ENCODE measurements at places on chromosomes 16 and 17. TPM values are rescaled to one million over a fixed set of nuclear protein-coding genes. Genes with fewer than 3 reads are reported as not detected.

DNA sequence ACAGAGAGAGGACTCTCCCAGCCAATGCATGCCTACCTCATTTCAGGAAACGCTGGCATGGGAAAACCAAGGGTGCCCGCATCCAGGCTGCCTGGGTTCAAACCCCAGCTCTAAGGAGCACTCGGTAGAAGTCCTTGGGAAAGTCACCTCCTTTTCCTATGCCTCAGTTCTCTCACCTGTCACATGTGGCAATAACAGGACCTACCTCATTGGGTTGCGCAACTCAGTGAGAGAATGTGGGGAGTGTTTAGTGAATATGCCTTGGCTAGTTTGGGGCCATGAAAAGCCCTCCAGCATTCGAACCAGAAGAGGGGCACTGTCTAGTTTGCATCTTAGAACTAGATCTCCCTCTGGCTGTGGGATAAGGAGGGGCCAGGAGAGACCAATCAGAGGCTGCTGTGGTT lies 9.0 kb upstream of the NXPH3 start:
- H3K27me3 ChIP-seq = peaks cover 23% of the 10 kb centered on the region
- no peaks in the 10 kb centered on the region for H3K36me3 ChIP-seq
- DNase-seq = no peak
- no peak overlapping the region for H3K27ac ChIP-seq
- H3K4me1 ChIP-seq = peaks cover 30% of the 10 kb centered on the region

DNA sequence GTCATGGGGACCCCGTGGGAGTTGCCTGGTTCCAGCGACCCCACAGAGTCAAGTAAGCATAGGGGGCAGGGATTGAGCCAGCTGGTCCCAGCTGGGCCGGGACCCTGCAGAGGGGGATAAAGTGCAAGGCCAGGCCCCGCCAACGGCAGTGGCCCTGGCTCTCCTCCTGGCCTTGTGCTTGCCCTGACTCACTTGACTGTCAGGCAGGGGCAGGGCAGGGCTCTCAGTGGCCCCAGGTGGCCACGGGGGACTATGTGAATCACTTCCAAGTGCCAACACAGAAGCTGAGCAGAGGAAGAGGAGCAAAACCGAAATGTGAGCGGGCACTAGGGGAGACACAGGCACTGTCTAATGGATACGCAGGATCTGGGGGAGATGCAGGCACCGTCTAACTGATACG lies 21.6 kb upstream of the NCBP3 start:
- H3K27me3 ChIP-seq = no peaks in the 10 kb centered on the region
- DNase-seq = no peak
- H3K27ac ChIP-seq = no peak overlapping the region
- no peak overlapping the region for H3K4me3 ChIP-seq

GRCh38 chr17:8935191-8935590 lies 30.3 kb downstream of the PIK3R5 start:
- no peak for DNase-seq
- no peak overlapping the region for H3K4me3 ChIP-seq
- H3K36me3 ChIP-seq = peaks cover 82% of the 10 kb centered on the region
- H3K4me1 ChIP-seq = peaks cover 61% of the 10 kb centered on the region
- peak overlapping the region; percentile 77 for H3K27ac ChIP-seq

DNA sequence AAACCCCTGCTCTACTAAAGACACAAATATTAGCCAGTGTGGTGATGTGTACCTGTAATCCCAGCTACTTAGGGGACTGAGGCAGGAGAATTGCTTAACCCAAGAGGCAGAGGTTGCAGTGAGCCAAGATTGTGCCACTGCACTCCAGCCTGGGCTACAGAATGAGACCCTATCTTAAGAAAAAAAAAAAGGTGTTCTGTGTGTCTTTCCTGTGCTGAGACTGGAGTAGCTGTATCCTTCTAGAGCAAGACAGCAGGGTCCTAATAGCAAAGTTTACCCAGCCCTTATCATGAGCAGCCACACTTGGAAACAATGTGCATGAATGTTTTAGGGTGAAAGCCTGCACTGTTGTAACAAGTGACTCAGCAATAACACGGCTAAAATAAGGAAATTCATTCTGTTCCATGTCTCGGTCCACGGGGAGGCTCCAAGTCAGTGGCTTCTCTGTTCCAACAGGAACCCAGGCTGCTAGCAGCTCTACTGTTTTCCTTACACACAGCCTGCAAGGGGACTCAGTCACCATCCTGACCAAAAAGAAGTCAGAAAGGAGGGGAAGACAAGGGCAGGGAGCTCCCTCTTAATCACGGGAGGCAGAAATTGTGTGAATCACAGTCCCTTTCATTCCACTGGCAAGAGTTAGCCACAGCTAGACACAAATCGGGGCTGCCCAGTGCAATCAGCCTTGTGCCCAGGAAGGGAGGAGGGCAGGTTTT lies 7.1 kb upstream of the SLC5A11 start:
- no peaks in the 10 kb centered on the region for H3K27me3 ChIP-seq
- H3K4me1 ChIP-seq = no peaks in the 10 kb centered on the region
- H3K27ac ChIP-seq = no peak overlapping the region
- H3K4me3 ChIP-seq = no peak overlapping the region
- H3K36me3 ChIP-seq = no peaks in the 10 kb centered on the region

DNA sequence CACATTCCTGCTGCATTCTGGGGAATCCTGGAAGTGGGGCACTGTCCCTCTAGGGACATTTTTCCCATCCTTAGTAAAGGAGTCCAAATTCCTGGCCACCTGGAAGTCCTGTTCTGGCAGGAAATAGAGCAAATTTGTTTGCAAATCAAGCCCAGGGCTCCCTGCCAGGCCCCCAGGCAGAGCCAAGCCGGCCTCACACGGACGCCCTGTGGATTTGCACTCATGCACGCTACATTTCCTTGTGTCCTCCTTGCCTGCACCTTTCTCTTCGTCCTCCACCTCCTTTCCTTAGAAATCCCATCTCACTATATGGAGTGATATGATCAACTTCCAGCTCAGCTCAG lies 7.0 kb upstream of the CALB2 start:
- no peak overlapping the region for H3K27ac ChIP-seq
- H3K4me3 ChIP-seq = no peak overlapping the region
- no peak for DNase-seq
- H3K36me3 ChIP-seq = no peaks in the 10 kb centered on the region
- no peaks in the 10 kb centered on the region for H3K27me3 ChIP-seq
- H3K4me1 ChIP-seq = no peaks in the 10 kb centered on the region

- H3K4me1 ChIP-seq = peaks cover 2% of the 10 kb centered on the region
- peaks cover 1% of the 10 kb centered on the region for H3K36me3 ChIP-seq
- no peak overlapping the region for H3K27ac ChIP-seq
- peaks cover 12% of the 10 kb centered on the region for H3K27me3 ChIP-seq
- no peak overlapping the region for H3K4me3 ChIP-seq
- DNase-seq = no peak
These were observed 258.8 kb downstream of the IRF8 start for GRCh38 chr16:86157616-86158247.

GRCh38 chr17:72359811-72360210 lies 239.0 kb downstream of the SOX9 start:
- no peaks in the 10 kb centered on the region for H3K27me3 ChIP-seq
- no peak overlapping the region for H3K4me3 ChIP-seq
- no peak for DNase-seq
- no peak overlapping the region for H3K27ac ChIP-seq
- no peaks in the 10 kb centered on the region for H3K36me3 ChIP-seq

GRCh38 chr16:49649013-49649765 lies 206.7 kb downstream of the ZNF423 start:
- no peaks in the 10 kb centered on the region for H3K27me3 ChIP-seq
- no peaks in the 10 kb centered on the region for H3K4me1 ChIP-seq
- H3K4me3 ChIP-seq = no peak overlapping the region
- no peak for DNase-seq
- no peak overlapping the region for H3K27ac ChIP-seq
- H3K36me3 ChIP-seq = peaks cover 2% of the 10 kb centered on the region

DNA sequence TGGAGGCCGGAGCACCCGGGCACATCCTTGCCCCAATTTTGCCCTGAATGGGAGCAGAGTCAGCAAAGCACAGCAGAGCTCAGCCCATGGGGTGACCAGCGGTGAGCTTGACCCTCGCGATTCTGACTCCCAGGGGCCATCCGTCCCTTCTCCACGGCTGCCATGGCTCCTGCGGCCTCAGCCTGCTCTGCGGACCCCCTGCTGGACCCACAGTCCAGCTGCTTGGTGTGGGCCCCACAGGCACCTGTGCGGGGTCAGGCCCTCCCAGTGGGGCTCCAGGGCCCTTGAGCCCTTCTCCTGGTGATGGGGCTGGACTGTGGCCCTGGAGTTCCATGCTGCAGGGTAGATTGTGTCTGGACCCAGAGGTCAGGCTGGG lies 144.2 kb downstream of the ENGASE start:
- peaks cover 2% of the 10 kb centered on the region for H3K4me1 ChIP-seq
- no peaks in the 10 kb centered on the region for H3K36me3 ChIP-seq
- no peak overlapping the region for H3K27ac ChIP-seq
- no peak overlapping the region for H3K4me3 ChIP-seq

DNA sequence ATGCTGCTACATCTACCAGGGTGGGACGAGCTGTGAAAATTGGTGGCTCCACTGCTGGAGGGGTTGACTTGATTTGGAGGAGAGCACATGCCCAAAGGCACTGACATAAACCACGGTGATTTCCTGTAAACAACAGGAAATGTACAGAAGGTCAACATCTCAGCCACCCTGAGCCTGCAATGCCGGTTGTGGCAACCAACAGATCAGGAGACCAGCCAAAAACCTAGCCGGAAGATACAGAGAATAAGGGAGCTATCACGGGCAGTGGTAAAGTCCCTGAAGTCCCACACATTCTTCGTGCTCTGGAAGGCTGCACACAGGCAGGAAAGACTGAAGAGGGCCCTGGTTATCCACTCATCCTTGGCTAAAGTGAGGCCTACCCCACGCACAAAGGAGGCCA lies 56.2 kb downstream of the ADCY9 start:
- peaks cover 45% of the 10 kb centered on the region for H3K36me3 ChIP-seq
- H3K27ac ChIP-seq = peak overlapping the region; percentile 70
- no peak overlapping the region for H3K4me3 ChIP-seq

- no peaks in the 10 kb centered on the region for H3K4me1 ChIP-seq
- no peak overlapping the region for H3K27ac ChIP-seq
- DNase-seq = no peak
- no peak overlapping the region for H3K4me3 ChIP-seq
- H3K27me3 ChIP-seq = no peaks in the 10 kb centered on the region
- no peaks in the 10 kb centered on the region for H3K36me3 ChIP-seq
These were observed 152.8 kb upstream of the IRX6 start for GRCh38 chr16:55171241-55171640.

DNA sequence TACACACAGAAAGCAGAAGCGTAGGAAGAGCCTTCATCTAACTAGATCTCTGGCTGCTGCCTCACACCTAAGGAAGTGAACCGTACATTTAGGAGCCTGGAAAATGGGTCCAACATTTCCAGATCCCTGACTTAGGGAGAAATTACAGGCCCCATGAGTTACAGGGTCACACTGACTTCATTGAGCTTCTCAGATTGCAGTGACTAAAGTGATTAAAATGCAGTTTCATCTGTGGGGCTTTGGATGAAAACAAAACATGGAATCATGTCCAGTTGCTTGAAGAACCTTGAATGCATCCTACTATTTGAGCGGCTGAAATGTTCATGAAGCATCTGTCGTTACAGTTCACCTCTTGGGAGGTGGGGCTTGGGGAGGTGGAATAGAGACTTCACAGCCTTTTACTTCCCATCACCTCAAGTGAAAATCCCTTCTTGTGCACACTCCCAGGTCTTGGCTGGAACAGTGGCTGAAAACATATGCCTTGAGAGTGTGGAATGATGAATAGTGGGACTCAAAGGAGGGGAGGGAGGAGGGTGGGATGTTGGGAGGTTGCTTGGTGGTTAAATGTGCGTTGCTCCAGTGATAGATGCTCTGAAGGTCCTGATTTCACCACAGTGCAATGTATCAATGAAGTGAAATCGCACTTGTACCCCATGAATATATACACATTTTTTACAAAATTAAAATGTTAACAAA lies 19.7 kb downstream of the TEKT3 start:
- peaks cover 6% of the 10 kb centered on the region for H3K27me3 ChIP-seq
- no peaks in the 10 kb centered on the region for H3K36me3 ChIP-seq
- H3K4me3 ChIP-seq = no peak overlapping the region
- H3K27ac ChIP-seq = no peak overlapping the region
- H3K4me1 ChIP-seq = no peaks in the 10 kb centered on the region

- H3K27me3 ChIP-seq = peaks cover 46% of the 10 kb centered on the region
- H3K4me3 ChIP-seq = no peak overlapping the region
- no peaks in the 10 kb centered on the region for H3K36me3 ChIP-seq
- no peak for DNase-seq
These were observed 6.5 kb downstream of the ALOX15 start for GRCh38 chr17:4634976-4635375.

DNA sequence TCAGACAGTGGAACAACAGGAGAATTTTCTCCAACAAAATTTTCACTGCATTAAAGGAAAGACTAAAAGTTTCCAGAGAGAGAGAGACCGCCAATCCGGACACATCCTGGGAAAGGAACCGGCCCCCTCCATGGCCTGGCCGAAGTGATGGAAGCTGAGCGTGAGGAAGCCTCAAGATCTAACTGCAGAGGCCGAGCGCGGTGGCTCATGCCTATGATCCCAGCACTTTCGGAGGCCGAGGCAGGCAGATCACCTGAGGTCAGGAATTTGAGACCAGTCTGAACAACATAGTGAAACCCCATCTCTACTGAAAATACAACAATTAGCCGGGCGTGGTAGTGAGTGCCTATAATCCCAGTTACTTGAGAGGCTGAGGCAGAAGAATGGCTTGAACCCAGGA lies 3.9 kb downstream of the CTRB2 start:
- H3K4me3 ChIP-seq = no peak overlapping the region
- no peak for DNase-seq
- no peak overlapping the region for H3K27ac ChIP-seq
- H3K36me3 ChIP-seq = no peaks in the 10 kb centered on the region

GRCh38 chr16:88703486-88704309 lies 2.5 kb downstream of the RNF166 start:
- no peaks in the 10 kb centered on the region for H3K27me3 ChIP-seq
- peaks cover 52% of the 10 kb centered on the region for H3K36me3 ChIP-seq
- H3K4me1 ChIP-seq = peaks cover 54% of the 10 kb centered on the region
- H3K27ac ChIP-seq = peak overlapping the region; percentile 98
- peak overlapping the region; percentile 85 for H3K4me3 ChIP-seq

- H3K36me3 ChIP-seq = peaks cover 26% of the 10 kb centered on the region
- H3K4me1 ChIP-seq = no peaks in the 10 kb centered on the region
- no peak overlapping the region for H3K27ac ChIP-seq
- no peaks in the 10 kb centered on the region for H3K27me3 ChIP-seq
These were observed 28.6 kb downstream of the GTF3C1 start for GRCh38 chr16:27520982-27521673.

- H3K36me3 ChIP-seq = no peaks in the 10 kb centered on the region
- peak overlapping the region; percentile 19 for H3K27ac ChIP-seq
- no peak for DNase-seq
- H3K27me3 ChIP-seq = no peaks in the 10 kb centered on the region
These were observed 170.2 kb upstream of the SALL1 start for GRCh38 chr16:51321251-51321650.

Gene NACA2
- not detected for total RNA-seq

Gene TBC1D3H
- total RNA-seq = not detected

Gene TMEM92
- total RNA-seq = not detected

Gene SHISA6
- total RNA-seq = not detected
